ENCODE measurements at places on chromosomes 4 and X. TPM values are rescaled to one million over a fixed set of nuclear protein-coding genes. Genes with fewer than 3 reads are reported as not detected.

The HPGDS gene
- polyA plus RNA-seq, result 5.2 TPM

The ADGRL3 gene
- polyA plus RNA-seq, result 31.1 TPM

The DDX60 gene
- 12.8 TPM for polyA plus RNA-seq

The JCHAIN gene
- polyA plus RNA-seq, result 0.96 TPM

The PAGE5 gene
- not detected for polyA plus RNA-seq

The MFAP3L gene
- 23.0 TPM for polyA plus RNA-seq

The FGD1 gene
- 18.4 TPM for polyA plus RNA-seq

The EXOC1L gene
- not detected for polyA plus RNA-seq

The UPF3B gene
- 41.7 TPM for polyA plus RNA-seq

The HMGB3 gene
- polyA plus RNA-seq, result 159 TPM

The ZCCHC18 gene
- polyA plus RNA-seq, result 6.1 TPM

The ODAM gene
- 1.8 TPM for polyA plus RNA-seq

The TET2 gene
- 29.1 TPM for polyA plus RNA-seq

The GPRASP1 gene
- polyA plus RNA-seq, result 18.2 TPM

The DMRTC1 gene
- not detected for polyA plus RNA-seq

The CXCL3 gene
- polyA plus RNA-seq, result 0.15 TPM

The PAGE1 gene
- polyA plus RNA-seq, result not detected

The GAGE12E gene
- not detected for polyA plus RNA-seq

The TENM3 gene
- polyA plus RNA-seq, result 19.5 TPM

The ASMT gene
- 0.10 TPM for polyA plus RNA-seq

The RTL3 gene
- not detected for polyA plus RNA-seq

The FAM47E gene
- 9.4 TPM for polyA plus RNA-seq

Data from left kidney (tissue), 8 donors.